NCI-H2107 (cell line): ENCODE measurements at places on chromosomes 3 and 15.

GRCh38 chr15:80694611-80695098 is 455 bp upstream of the ABHD17C start:
- DNase-seq, result no peak

GRCh38 chr15:84653584-84653909 is 536 bp downstream of the WDR73 start:
- no peak for DNase-seq

GRCh38 chr3:12197475-12197874 is 38.8 kb upstream of the TIMP4 start:
- no peak for DNase-seq

- no peak for DNase-seq
These were observed 197.9 kb upstream of the NANOGP8 start for GRCh38 chr15:35282965-35283496.

- no peak for DNase-seq
These were observed 35.3 kb upstream of the KY start for GRCh38 chr3:134685929-134686802.

DNA sequence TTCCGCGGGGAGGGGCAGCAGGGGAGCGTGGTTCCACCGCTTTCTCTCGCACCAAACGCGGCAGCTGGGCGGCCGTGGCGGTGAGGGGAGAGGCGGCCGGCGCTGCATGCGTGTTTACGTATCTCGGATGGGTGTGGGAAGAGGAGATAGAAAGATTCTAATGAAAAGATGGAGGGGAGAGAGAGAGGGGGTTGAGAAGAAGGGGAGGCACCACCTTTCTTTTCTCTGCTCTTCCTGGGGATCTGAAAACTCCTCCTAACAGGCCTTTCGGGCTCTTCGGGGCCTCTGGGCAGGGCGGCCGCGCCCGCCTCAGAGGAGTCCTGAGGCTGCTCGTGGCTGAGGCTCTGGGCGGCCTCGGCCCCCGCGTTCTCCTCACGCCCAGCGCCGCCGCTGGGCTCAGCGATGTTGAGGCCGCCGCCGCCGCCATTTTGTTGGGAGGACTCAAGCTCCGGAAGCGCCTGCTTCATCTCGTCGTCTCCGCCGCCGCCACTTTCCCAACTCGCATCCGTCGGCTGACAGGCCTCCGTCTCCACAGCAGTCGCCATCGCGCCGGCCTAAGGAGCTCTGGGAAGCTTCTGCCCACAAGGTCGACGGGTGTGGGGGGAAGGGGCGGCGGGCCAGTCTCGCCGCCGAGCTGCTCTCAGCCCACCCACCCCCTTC is 473 bp downstream of the TASOR start:
- DNase-seq, result peak; percentile 8

DNA sequence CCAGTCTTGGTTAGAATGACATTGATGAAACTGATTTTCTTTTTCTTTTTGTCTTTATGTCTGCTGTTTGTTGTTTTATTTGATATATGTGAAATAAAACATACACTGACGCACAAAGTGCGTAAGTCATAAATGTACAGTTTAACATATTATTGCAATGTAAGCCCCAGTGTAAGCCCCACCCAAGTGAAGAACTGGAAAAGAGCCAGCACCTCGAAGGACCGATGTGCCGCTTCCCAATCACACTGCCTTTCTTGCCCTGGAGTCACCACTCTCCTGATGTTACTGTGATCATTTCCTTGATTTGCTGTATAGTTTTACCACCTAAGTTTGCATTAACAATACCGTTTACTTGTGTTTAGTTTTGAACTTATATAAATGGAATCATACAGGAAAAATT is 128.4 kb upstream of the LPP start:
- no peak for DNase-seq

GRCh38 chr3:185155678-185156077 is 2.8 kb upstream of the C3orf70 start:
- DNase-seq, result no peak

- DNase-seq, result no peak
These were observed 3.7 kb upstream of the RPP25 start for GRCh38 chr15:74960286-74960685.

- DNase-seq, result no peak
These were observed 68.1 kb downstream of the TRIM69 start for GRCh38 chr15:44804298-44805046.

GRCh38 chr15:58551764-58552504 is 120.1 kb downstream of the LIPC start:
- no peak for DNase-seq

DNA sequence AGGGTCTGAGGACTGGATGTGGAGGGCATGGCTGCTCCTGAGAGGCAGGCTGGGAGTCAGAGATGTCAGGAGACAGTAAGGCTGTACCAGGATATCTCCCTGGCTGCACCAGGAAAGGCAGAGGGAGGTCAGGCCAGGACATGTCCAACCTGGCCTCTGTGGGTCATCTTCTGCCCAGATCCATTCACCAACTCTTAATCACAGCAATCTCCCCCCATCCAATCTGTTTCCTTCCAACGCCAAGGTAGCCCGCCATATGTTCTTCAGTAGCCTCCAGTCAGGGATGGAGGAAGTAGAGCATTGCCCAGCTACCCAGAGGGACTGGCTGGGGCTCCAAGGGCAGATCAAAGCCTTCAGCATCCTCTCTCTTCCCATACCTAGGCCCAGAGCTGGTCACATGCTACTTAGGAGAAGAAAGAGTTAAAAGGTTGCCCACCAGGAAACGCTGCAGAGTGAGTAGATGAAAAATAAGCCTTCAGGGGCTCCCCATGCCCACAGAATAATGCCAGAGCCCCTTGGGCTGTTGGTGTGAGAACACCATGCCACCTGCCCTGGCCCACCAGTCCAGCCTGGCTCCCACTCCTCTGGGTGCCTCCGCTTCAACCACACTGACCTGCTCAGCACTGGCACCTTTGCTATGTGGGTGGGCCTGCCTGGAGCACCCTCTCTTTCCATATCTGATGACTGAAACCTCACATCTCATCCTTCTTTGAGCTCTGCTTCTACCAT is 176.8 kb downstream of the MEGF11 start:
- no peak for DNase-seq

GRCh38 chr3:5644773-5645670 is 457.5 kb downstream of the EDEM1 start:
- DNase-seq, result no peak

DNA sequence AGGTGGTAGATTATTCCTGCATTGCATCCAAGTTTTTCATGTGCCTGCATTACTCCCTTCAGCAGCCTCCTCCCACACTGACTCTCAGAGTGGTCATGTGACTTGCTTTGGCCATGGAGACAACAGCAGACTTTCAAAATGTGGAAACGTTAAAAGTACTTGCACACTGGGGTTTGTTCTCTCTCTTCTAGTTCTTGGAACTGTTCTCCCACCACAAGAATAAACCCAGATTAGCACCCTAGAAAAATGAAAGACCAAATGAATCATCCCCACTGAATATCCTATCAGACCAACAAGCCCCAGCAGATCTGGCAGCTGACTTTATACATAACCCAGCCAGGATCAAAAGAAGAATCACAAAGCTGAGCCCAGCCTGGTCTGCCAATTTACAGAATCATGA is 398.5 kb downstream of the VPS13C start:
- no peak for DNase-seq

- DNase-seq, result no peak
These were observed 24.9 kb downstream of the CDV3 start for GRCh38 chr3:133598405-133598804.

DNA sequence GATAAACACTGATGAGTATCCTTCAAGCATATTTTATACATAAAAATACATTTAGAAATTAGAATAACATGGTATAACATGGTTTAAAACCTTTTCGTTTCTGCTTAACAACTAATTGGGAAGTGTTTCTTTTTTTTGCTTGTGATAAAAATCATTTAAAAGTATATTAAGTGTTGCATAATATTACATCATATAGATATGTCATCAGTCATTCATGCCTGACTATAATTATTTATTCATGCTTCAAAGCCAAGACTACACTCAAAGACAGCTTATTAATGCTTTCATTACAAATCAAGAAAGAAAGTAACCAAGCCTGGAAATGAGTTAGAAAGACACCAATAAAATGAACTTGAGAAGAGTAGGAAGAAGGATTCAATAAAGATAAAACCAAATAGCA is 136.6 kb upstream of the TP63 start:
- no peak for DNase-seq

GRCh38 chr3:179563271-179563783 is 601 bp downstream of the ACTL6A start:
- peak; percentile 82 for DNase-seq

DNA sequence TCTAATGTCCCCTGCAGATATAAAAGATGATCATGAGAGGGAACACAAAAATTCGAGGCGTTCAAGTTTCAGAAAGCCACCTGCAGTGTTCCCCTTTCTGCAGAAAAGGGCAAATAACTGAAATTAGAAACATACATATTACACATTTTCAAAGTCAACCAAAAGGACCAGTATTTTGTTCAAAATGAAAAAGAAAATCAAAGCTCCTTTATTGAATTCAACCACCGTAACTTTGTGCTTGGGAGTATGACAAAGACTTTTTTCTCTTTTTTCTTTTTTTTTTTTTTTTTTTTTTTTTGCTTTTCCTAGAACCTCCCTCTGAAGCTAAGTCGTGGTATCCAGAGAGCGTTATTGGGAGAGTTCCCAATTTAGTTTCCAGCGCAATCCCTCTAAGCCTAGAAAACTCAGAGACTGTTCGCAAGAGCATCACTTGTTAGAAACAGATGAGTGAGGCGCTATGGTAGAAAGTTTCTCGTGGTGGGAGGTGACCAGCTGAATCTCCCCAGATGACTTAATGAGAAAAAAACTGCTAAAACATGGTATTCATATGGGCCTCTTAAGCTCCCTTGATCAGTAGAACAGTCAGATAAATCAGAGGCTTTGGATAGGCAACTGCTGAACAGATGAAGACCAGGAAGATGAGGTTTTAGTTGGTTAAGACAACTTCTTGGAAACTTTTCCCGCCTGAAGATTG is 77.4 kb downstream of the MB21D2 start:
- DNase-seq, result no peak

DNA sequence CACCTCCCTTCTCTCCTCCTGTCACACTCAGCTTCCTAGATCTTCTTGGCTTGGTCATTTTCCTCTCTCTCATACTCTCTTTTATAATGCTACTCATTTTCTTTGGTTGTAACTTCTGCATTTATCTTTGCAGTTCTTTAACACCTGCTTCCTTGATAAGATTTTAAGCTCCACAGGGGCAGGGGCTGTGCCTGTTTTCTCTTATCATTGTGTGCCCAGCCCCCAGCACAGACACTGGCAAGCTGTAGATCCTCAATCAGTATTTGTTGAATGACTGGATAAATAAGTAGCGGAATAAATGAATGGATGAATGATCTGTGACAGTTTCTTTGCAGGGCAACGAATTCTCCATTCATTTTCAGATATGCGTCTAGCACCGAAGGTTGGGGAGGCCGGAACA is 64.3 kb upstream of the MEX3B start:
- no peak for DNase-seq

GRCh38 chr15:34594361-34594760 is 10.9 kb upstream of the GOLGA8B start:
- DNase-seq, result no peak

DNA sequence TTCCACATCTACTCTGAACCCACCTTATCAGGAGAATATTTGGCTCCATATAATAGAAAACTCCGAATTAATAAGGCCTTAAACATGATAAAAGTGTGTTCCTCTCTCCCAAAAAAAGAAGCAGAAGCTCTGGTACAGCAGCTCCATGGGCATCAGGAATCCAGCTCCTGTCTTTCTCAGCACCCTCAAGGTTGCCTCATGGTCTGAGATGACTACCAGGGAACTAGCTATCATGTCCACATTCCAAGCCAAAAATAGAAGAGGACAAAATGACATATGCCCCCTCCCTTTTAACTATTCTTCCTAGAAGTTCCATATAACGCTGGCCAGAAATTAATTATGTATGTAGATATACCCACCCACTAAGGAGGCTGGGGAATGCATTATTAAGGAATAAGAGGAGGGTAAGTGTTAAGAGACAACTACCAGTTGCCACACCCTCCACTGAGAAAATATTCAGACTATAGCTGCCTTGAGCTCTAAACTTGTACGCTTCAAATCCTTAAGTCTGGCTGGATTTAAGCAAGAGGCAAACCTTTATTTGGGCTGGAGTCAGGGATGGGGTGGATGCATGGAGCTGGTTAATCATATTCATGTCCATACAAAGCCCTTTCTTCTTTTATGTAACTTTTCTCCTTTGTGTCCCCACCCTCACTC is 35.8 kb upstream of the CTDSPL start:
- DNase-seq, result no peak

DNA sequence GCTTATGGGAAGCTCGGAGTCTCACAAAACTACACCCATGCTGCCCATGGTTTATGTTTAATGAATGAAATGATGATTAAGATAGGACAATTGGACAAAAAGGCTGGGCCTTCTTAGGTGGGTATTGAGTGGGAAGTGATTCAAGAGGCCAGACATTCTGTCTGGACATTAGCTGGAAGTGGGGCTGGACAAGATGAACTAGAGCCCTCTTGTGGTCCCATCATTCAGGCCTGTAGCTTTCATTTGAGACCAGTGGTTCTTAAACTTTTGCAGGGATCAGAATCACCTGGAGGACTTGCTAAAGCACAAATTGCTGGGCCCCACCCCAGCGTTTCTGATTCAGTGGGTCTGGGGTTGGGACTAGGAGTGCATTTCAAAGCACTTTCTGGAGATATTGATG is 290.4 kb upstream of the CTDSPL start:
- DNase-seq, result no peak

DNA sequence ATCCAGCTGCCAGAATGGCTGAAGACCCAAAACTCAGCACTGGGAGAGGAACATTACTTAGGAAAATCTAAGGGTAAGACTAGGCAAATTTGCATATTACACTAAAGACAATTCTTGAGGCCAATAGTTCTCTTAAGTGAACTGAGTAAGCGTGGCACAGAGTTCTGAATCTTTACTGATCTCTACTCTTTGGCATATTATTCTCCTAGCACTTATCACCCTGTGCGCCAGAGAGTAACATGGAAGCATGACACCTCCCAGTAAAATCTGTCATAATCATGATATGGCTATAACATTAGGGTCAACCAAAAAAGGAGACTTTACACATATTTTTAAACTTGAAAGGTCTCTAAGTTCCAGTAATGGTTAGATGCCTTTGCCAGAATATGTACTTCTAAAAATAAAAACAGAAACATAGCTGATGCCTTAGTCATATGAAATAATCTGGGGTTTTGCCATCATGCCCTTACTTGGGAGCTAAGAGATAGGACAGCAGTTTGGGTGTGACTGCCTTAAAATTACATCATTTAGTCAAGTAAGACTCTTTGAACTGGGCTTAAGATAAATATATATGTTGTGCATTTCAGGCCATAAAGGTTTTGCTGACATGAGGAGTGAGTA is 290.5 kb downstream of the PLCL2 start:
- no peak for DNase-seq

DNA sequence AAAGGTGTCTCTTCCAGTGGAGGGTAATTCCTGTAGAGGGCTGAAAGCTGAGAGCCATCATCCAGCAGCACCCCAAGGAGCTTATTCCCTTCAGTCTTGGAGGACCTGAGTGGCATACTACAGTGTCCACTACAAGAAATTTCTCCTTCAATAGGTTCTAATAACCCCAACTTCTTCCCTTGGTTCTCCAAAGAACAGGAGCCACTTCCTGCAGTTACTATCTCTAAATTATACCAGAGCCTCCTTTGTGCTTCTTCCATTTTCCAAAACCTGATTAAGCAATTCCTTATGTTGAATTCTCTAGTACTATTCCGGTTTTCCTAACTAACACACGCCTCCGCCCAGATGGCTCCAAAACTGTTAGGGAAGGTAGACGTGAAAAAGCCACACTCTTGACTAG is 50.4 kb downstream of the DCLK3 start:
- DNase-seq, result no peak

GRCh38 chr15:21268436-21268940 is 171.8 kb downstream of the POTEB3 start:
- DNase-seq, result no peak
